ENCODE measurements at places on chromosomes 7 and 10.
A peak's percentile ranks its signal among the peaks of the same experiment; 100 is the strongest.

DNA sequence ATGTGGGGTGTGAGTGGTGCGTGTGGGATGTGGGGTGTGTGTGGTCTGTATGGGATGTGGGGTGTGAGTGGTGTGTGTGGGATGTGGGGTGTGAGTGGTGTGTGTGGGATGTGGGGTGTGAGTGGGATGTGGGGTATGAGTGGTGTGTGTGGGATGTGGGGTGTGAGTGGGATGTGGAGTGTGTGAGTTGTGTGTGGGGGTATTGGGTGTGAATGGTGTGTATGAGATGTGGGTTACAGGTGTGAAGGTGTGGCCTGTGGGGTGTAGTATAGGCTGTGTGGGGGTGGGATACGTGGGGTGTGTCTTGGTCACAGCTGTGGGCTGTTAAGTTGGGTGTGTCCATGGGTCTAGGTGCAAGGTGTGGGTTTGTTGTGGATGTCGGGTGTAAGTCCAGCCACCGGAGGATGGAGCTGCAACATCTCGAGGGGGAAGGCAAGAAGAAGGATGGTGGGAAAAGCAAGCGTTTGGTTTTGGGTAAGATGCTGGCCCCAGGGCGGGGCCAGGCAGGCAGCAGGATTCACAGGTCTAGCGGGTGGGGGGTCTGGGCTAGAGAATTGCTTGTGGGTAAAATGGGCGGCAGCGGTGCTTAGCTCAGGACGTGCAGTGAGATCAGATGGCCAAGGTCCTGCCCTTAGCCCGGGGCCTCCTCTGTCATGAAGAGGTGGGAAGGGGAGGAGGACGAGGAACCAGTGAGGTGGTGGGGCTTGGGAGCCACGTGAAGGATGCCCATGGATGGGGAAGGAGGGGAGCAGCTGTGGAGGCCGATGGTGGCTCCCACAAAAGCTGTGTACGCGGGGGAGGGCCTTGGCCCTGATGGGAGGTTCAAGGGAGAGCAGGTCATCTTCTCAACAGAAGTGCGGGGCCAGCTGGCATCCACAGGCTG, 60.1 kb downstream of the CFAP46 start:
- no peak for DNase-seq

GRCh38 chr10:88385601-88386203, 197.4 kb downstream of the RNLS start:
- peak; percentile 32 for DNase-seq

DNA sequence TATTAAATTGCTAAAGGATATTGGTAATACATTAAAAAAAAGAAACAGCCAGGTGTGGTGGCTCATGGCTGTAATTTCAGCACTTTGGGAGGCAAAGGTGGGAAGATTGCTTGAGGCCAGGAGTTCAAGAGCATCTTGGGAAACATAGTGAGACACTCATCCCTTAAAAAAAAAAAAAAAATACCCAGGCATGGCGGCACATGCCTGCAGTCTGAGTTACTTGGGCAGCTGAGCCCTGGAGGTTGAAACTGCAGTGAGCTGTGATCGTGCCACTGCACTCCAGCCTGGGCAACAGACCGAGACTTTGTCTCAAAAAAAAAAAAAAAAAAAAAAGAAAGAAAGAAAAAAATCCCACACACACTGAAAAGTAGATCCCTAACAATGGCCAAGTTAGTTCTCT, 59.7 kb downstream of the MACC1 start:
- no peak for DNase-seq

- no peak for DNase-seq
These were observed 13.9 kb upstream of the CUZD1 start for GRCh38 chr10:122859527-122859926.

- no peak for DNase-seq
These were observed 384.0 kb upstream of the FZD8 start for GRCh38 chr10:36026081-36026480.

DNA sequence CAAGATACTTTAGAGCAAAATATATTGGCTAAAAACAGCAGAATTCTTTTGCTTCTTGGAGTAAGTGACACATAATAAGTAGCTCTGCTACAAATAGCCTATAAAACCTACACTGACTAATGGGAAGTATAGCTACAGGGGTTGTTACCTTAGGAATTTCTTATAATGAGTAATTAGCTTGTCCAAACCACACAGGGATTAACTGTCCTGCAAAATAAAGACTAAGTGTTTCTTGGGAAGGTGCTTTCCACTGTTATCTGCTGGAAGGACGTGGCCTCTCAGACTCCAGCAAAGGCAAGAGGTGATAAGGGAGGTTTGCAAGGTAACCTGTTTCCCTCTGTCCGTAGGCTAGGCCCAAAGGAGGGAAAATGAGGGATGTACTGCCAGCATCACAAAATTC, 302.4 kb downstream of the DOCK4 start:
- DNase-seq: no peak

DNA sequence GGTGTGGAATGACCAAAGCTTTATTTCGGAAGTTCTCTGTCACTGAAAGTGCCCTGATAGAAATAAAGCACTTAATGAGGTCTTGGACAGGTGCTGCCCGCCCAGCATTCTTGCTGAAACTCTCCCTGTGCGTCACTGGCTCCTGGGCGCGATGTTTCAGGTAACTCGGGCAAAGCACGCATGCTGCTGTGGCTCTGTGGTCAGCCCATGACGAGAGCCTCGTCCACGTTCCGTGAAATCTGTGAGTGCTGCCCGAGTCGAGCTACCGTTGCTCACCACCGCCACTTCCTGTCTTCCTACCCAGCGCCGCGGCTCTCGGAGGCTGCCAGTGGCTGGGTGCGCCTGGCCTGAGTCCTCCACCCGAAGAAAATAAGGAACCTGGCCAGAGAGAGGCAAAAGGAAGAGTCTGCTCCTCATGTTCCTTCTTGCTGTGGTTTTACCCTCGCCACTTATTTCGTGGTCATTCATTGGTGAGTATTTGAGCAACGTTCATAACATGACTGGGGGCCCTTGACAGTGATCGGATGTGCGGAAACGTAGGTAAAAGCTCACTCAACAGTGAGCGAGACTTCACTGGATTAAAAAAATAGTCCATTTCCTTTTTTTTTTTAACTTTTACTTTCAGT, 95.5 kb downstream of the MAP3K8 start:
- DNase-seq: no peak

DNA sequence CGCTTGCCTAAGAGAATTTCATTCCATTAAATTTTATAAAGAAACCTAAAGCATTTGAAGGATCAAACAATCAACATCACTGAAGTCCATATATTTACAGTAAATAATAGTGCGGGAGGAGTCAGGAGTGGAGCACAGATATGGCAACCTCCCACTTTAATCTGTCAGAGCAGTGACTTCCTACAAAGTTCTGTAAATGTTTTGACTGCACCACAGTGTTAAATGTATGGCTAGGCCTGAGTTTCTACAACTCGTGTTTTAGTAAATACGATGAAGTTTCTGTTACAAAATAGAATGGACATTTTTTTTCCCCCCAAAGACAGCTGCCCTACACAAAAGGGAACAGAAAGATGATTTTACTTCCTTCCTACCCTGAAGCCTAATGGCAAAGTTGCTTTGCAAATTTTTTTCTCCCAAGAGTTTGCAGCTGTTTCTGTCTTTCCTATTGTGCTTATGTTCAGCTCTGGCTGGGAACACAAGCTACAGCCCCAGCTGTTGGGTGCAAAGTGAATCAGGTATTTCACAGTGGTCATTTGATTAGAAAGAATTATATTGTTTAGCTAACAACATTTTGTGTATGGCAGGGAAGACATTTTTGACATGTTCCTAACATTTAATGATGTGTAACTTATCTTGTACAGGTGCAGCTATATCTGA, 62.1 kb downstream of the MET start:
- DNase-seq: no peak

DNA sequence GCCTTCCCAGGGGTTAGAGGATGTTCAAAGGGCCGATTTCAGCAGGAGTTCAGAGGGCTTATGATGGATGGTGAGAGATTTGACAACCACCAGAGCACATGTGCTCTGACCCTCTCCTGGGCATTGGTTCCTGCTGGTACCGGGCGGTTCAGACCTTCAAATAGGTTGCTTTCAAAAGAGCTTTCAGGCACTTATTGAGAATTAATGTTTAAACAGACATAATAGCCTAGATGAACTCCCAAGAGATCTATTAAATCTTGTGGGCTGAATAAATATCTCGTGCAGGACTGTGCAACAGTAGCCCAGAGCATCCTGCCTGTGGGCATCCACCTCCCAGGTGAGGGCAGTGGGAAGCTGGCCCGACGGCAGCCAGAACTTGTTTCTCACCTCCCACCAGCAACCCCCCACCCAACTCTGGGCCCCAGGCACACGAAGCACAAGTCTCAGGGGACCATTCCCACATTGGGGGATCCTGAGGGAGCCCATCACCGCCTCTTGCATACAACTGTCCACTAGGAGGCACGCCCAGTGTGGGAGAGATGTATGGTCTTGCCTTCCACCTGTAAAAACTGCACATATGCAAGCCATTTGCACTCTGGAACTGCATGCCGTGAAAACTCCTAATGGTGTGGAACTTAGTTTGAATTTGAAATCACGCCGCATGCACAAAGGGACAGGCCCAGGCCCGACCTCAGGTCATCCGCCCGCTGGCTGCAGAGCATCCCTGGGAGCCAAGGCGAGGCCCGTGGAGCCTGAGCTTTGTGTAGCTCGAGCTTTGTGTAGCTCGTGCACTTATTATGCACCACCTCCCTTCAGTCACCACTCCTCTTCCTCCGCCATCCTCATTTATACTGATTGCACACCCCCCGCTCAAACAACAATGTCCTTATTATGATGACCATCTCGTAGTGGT, 147.8 kb downstream of the ADCY1 start:
- DNase-seq: no peak

DNA sequence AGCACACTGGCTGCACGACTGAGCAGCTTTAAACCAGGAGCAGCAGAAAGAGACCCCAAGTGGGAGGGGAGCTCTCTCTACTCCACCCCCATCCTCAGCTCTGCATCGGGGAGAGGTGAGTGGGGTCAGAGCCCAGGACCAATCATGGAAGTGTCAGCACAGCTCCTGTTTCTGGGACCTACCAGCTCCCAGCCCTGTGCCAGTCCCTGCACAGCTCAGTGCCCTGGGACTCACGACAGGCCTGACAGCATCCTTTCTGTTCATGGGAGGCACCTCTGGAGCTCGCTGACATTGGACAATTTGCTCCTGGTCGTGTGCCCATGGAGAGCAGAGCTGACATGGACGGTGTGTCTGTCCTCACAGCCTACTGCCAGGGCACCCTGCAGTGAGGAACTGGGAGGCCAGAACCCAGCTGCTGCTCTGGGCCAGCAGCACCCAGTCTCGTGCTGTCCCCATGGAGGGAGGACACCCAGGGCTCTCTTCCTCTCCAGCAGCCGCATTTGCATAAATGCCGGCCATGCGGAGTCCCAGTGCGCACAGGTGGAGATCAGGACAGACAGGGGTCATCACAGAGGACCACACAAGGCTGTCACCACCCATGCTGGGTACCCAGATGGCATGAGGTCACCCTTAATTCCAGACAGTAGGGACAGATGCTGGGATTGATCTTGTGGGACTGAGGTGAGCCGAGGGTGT, 45.9 kb upstream of the MSMB start:
- DNase-seq: no peak

- DNase-seq: no peak
These were observed 49.9 kb upstream of the TMEM26 start for GRCh38 chr10:61503051-61503450.

DNA sequence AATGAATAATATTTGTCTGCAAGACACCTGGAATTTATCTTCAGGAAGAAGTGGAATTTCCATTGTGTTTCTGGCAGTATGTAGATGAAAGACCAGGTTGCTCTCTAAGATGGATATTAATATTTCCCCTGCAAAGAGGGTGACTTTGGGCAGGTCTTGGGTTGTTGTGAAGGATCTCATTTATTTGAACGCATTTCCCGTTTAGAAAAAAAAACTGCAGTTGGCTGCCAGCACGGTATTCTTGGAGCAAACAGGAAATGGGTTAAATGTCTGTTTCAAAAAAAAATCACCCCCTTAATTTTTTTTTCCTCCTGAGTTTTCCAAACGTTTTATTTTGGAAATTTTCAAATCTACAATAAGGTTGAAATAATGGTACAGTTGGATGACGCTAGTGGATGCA, 11.5 kb downstream of the EIF4H start:
- no peak for DNase-seq

DNA sequence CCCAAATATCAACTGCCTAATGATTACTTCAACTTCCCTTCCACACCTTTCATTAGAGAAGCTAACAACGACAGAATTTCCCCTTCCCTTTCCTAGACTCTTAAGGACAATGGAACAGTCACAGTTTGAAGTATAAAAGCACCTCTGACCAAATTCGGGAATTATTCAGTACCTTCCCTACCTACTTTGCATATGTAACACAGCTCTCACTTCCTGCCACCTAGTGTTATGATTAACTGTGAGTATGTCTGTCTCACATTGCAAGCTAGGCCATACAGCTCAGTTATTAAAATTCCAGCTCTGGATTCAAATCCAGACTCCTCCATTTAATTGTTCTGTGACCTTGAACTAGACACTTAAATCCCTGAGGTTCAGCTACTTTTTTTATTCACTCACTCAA, 44.8 kb upstream of the HPSE2 start:
- DNase-seq: no peak

- no peak for DNase-seq
These were observed 786.7 kb downstream of the NRG3 start for GRCh38 chr10:82661701-82662100.

DNA sequence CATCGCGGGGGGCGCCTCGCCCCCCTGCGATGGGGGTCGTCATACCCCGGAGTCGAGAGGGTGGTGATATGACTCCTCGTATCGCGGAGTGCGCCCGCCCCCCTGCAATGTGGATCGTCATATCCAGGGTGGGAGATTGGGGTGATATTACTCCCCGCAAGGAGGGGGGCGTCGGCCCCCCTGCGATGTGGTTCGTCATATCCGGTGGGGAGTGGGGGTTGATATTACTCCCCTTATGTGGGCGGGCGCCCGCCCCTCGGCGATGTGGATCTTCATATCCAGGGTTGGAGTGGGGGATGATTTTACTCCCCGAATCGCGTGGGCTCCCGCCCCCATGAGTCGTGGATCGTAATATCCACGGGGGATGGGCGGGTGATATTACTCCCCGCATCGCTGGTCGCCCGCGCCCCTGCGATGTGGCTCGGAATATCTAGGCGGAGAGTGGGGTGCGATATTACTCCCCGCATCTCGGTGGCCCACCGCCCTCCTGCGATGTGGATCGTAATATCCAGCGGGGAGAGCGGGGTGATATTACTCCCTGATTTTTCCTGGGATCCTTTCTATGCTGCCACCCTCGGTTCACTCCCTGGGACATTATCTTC, 36.9 kb downstream of the MEIG1 start:
- DNase-seq: no peak
